Type B pancreatic cell (in vitro differentiated cells): ENCODE measurements at places on chromosomes 5 and 9. TPM values are rescaled to one million over a fixed set of nuclear protein-coding genes. Genes with fewer than 3 reads are reported as not detected.
A peak's percentile ranks its signal among the peaks of the same experiment; 100 is the strongest.

- peak; percentile 18 for DNase-seq
Observed at GRCh38 chr5:6801236-6801635, 88.0 kb downstream of the TENT4A start.

- DNase-seq: peak; percentile 43
Observed at GRCh38 chr9:124188331-124189110, 69.2 kb upstream of the NEK6 start.

DNA sequence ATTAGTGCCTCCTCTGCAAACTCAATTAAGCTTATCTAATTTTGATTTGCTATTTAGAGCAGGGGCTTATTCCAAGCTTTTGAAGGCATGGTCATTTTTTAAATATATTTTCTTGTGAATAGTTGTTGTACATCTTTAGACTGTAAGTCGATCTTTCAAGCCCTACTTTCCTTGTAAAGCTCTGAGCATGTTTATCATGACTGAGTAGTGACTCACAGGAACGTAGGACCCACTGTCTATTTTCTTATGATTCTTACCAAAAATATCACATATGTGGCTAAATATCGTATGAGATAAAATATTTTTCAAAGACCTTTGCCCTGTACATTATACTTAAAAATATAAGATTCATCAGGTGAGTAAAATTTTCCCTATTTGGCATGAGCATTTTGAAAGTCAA lies 440.4 kb upstream of the GRIN3A start:
- DNase-seq: no peak

Gene TLX3
- 2.1 and 7.8 TPM in 2 replicates for total RNA-seq

GRCh38 chr5:171747061-171747859 lies 38.4 kb upstream of the SMIM23 start:
- no peak for DNase-seq

GRCh38 chr5:96785326-96786109 lies 22.2 kb downstream of the ERAP1 start:
- no peak for DNase-seq

DNA sequence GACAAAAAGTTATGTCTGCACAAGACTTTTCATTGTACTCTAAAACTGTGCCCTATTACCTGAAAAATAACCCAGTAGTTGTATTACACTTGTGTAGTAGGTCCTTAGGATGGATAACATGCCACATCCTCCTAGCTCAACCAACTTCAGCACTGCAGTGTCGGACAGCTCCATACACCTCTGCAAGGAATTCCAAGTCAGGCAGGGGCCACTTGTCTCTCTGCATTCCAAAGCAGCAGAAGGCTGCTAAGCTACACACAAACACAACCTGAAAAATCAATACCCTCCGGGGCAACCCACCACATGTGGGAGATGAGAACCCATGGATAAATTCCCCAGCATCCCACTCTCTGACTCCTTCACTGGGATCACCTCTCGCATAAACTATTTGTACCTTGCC lies 50.2 kb downstream of the MED10 start:
- DNase-seq: no peak
